Stimulated activated CD4-positive, alpha-beta T cell treated with anti-CD3 and anti-CD28 coated beads, Interleukin-1b, Interleukin-23, amount 100 ng/mL, for 4 hours (primary cell): ENCODE measurements at places on chromosomes 2 and 18.

DNA sequence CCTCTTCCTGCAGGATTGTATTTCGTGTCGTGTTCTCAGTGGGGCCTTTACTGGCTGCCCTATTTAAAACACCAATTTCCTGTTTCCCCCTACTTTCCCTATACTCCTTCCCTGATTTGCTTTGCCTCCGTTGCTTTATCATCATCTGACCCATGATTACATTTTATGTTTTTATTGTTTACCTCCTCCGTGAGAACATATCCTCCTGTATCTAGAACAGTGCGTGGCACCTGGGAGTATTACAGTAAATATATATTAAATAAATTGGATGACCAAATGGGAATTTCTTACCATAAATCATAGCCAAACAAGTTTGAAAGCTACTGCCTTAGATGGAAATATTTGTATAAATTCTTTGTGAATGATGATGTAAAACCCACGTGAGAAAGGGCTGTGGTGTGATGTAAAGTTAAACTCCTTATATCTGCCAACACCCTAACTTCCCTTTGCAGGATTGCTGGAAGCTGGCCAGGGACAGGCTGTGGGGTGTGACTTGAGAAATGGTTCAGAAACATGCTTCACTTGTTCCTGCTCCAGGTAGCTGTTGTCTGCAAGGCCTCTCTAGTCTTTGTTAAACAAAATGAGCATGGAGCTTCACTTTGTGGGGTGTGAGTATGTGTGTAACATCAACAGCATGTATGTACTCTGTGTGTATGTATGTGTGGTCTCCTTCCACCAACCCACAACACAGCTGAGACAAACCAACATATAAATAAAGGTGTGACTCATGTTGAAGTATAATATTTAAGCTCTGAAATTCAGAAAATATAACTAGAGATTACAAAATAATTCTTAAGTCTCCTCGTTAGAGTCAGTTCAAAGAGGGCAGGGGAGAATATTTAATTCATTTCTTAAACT is 40.3 kb downstream of the LHCGR start:
- no peak for DNase-seq

- no peak for DNase-seq
Measured at GRCh38 chr2:191376981-191377629, 131.9 kb downstream of the MYO1B start.

DNA sequence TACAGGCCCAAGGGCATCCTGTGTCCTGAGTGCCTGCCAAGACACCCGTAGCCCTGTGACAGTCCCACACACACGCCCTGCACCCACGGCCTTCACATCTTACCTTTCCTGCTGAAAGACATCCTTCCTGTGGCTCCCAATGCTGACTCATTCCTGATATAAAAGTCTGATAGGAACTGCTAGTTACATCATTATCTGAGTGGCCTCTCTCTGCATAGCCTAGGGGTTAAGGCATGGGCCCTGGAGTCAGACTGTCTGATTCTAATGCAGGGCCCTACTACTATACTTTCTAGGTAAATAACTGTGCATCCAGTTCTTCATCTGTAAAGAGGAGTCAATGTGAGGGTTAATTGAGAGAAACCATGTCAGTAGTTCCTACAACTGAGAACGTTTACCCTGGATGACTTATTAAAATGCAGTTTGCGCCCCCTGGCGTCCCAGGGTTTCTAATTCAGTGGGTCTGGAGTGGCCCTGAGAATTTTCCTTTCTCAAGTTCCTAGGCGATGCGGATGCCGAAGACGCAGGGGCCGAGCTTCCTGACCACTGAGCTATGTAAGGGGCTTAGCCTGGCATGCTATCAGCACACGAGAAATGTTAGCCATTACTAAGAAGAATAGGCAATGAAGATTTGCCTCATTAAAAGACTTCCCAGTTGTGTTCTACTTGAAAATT is 6.0 kb upstream of the GPR45 start:
- peak; percentile 60 for DNase-seq

- no peak for DNase-seq
Measured at GRCh38 chr2:40458271-40458794, 6.4 kb upstream of the SLC8A1 start.

GRCh38 chr2:84959566-84960506 is 11.1 kb upstream of the KCMF1 start:
- DNase-seq, result no peak

DNA sequence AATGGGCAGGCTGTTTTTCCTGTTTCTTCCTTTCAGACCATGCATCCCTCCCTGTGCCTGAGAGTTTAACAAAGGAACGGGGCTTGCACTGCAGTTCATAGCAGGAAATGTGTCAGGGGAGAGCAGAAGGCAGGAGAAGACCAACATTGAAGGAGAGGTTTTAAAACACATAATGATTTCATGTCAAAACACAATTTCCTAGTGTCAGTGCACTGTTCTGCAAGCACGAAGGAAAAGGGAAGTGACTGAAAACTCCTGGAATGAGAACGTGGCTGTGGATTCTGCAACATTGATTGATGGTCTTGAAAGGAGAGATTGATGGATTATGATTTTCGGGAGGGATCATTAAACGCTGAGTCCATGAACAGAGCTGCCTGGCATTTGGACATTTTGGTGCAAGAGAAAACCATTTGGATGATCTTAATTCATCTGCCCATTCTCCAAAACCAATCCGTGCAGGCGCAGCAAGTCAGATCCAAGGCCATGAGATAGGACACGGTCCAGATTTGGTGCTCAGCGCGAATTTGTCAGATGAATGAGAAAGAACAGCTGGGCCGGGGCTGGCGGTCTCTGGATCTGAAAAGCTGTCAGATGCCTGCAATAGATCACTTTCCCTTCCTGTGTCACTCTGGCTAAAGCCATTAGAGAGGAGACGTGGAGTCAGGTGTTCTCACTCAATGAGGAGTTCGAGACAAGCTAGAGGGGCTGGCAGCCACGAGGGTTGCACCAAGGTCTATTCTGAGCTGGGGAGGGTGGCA is 38.4 kb downstream of the C1QL2 start:
- DNase-seq, result no peak
